ENCODE measurements at places on chromosomes 12 and 14.
A peak's percentile ranks its signal among the peaks of the same experiment; 100 is the strongest.

DNA sequence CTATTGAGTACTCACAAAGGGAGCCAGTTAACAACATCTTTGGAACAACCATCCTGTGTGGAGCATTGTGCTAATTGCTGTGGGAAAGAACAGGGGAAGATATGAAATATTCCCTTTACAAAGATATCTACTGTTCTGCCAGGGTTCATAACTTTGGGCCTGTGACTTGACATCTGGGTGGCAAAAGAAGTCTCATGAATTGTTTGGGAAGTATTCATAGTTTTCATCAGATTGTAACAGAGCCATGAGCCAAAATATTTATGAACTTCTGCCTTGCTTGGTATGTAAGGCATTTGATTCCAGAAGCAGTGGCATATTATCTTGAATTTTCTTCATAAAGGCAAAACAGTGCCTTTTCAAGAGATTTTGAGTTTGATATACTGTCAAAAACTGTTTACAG is 816.2 kb downstream of the DIO2 start:
- no peak for DNase-seq

- no peak for DNase-seq
These were observed 107.3 kb upstream of the RTL1 start for GRCh38 chr14:101010835-101011234.

- DNase-seq: no peak
These were observed 57.5 kb downstream of the PTHLH start for GRCh38 chr12:27915021-27915420.

DNA sequence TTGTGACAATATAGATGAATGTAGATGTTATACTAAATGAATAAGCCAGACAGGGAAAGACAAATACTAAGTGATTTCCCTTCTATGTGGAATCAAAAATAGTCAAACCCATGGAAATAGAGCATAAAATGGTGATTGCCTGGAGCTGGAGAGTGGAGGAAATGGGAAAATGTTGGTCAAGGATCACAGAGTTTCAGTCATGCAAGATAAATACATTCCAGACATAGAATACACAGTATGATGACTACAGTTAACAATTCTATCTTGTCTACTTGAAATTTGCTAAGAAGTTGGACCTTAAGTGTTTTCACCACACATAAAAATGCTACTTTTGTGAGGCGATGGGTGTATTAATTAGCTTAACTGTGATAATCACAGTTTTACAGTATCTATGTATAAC is 1182.7 kb downstream of the AACS start:
- no peak for DNase-seq

DNA sequence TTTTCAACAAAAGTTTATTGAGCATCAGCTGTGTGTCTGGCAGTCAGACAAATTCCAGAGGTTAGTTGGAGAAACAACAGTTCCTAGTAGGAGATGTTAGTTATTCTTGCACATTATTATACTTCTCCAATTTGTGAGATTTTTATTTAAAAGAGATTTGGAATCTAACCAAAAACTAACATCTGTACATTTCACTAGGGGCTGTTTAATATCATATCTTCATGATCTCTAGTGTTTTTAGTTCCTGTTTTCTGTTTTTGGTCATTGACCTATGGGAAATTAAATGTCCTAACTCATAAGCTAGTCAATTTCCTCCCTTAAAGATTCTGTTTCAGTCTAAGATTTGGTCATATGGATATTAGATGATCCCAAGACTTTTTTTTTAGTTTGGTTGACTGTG is 34.1 kb upstream of the KLHDC2 start:
- DNase-seq: no peak

DNA sequence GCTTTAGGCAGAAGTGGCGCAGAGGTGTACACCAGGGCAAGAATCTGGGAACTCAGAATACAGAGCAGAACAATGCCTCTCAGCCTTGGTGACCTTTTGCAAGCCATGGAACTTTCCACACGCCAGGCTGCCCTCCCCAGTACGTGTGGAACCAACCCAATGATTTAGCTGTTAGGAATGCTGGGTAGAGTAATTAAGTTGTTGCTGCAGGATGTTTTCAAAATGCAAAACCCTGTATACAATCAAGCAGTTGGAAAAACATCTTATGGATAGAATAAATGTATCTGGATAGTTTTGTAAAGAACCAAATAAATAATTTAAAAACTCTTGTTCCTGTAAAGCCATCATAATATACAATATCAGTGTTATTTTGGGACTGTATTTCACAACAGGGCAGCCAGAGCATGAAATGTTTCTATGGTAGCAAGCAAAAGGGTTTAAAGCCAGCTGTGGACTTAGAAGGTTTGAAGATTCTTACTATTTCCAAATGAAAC is 19.4 kb downstream of the PPP1R36 start:
- no peak for DNase-seq

- DNase-seq: peak; percentile 28
These were observed 23.1 kb upstream of the HELB start for GRCh38 chr12:66279123-66279712.
